ENCODE measurements at places on chromosomes 6 and 20.

DNA sequence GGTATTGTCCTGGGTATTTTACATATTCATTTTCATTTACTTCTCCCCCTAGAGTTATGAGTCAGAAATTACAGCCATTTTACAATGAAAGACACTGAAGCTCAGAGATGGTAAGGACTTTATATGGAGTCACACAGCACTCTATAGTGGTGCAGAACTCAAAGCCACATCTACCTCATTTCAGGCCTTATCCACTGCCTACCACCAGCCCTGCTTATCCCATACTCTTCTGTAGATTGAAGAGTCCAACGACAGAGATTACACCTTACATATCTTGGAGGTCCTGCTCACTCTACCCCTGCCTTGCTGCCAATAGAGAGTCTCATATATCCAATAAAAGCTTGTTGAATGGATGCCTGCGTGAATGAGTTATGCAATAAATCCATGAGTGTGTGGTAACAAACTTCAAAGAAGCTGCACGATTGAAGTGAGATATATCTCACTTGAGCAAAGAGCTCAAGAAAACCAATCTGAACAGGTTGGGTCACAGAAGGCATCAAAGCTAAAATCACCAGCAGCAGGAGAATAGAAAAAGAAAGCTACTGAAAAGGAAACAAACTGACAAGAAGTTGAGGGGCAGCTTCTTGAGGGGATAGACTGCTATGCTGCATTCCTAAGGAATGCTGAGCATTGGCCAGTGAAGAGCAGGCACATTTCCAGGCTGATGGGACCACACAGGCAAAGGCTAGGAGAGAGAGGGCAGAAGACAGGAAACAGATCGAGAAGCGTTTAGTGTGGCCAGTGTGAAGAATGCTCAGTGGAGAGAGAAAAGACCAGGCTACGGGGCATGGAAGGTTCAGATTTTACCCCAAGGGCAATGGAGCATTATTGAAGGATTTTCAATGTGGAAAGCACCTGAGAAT, 585.6 kb downstream of the DHX35 start:
- no peak for DNase-seq

GRCh38 chr6:47452899-47453298, 24.7 kb upstream of the CD2AP start:
- no peak for DNase-seq

DNA sequence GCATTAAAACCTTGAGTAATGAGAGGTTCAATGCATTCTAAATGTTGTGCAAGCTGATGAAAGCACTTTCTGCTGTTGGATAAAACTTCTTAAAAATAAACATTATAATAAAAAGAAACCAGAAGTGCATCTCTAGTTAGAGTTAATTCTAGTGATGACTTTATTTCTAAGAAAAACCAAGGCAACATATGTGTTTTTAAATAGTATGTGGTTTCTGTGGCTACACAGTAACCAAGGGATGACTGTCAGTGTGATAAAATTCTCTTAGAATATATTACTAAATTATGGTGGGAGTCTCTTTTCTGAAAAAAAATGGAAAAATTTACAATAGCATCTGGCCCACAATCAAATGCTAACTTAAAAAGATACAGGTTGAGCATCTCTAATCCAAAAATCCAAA, 117.0 kb downstream of the ME1 start:
- no peak for DNase-seq

- DNase-seq: no peak
These were observed 11.7 kb downstream of the VNN2 start for GRCh38 chr6:132746048-132746447.

GRCh38 chr6:27642744-27643456, 170.0 kb upstream of the ZNF184 start:
- DNase-seq: no peak

GRCh38 chr6:84581494-84582259, 182.7 kb downstream of the TBX18 start:
- no peak for DNase-seq

- DNase-seq: no peak
These were observed 146.9 kb downstream of the FOXC1 start for GRCh38 chr6:1756472-1757129.

- no peak for DNase-seq
These were observed 257.6 kb upstream of the THEMIS start for GRCh38 chr6:128158496-128158895.

- peak; percentile 36 for DNase-seq
These were observed 7.4 kb upstream of the SLC12A5 start for GRCh38 chr20:46021361-46022359.

DNA sequence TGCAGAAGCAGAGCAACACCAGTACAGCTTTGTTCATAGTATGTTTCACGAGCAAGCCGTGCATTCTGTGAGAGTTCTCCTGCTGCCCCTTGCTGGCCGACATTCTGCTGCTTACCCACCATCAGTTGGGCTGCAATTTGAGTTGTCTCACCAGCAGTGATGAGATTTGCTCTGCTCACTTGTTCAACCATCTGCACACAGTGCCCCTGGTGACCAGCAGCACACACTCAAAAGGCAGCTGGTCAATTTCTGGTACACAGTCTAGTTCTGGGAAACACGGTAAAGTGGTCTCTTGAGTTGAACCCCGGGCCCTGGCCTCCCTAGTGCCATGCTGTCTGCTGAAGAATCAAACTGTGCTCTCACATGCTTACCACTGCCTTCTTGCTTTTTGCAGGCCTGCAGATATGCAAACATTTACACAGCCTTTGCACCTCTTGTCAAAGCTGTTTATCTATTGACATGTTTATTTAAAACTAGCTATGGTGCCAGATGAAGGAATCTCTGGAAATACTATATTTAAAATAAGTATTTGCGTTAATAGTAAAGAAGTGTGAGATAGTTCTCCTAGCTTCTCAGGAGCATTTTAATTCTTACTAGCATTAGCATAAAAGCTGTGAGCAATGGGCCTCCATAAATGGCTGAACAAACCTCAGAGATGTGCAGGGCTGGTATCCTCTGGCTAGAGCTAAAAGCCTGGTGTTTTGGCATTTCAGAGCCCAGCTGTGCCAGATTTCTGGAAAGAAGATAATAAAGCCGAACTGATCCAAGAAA, 234.3 kb downstream of the ARHGAP18 start:
- no peak for DNase-seq

- no peak for DNase-seq
These were observed 344.3 kb downstream of the PREX1 start for GRCh38 chr20:48483334-48484066.

- no peak for DNase-seq
These were observed 31.1 kb downstream of the PHACTR2 start for GRCh38 chr6:143708889-143709288.

DNA sequence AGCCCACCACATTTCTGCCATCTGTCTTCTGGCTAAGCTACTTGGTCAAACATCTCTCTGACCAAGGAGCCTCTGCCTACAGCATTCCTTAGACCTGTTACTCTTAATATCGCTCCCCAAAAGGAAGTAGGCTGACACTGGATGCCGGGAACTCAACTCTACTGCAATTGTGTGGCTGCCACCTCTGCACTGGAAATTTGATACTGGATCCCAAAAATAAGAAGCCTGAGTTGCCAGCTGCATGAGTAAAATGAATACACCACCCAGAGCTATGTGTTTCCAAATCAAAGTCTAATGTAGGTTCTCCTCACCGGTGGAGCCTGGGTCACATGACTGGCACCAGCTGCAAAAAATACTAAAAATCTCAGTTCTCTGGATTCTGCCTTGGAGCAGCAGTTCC, 36.9 kb downstream of the UNC5CL start:
- no peak for DNase-seq

- DNase-seq: peak; percentile 85
These were observed 150.8 kb downstream of the ZMYND8 start for GRCh38 chr20:47205577-47206123.

DNA sequence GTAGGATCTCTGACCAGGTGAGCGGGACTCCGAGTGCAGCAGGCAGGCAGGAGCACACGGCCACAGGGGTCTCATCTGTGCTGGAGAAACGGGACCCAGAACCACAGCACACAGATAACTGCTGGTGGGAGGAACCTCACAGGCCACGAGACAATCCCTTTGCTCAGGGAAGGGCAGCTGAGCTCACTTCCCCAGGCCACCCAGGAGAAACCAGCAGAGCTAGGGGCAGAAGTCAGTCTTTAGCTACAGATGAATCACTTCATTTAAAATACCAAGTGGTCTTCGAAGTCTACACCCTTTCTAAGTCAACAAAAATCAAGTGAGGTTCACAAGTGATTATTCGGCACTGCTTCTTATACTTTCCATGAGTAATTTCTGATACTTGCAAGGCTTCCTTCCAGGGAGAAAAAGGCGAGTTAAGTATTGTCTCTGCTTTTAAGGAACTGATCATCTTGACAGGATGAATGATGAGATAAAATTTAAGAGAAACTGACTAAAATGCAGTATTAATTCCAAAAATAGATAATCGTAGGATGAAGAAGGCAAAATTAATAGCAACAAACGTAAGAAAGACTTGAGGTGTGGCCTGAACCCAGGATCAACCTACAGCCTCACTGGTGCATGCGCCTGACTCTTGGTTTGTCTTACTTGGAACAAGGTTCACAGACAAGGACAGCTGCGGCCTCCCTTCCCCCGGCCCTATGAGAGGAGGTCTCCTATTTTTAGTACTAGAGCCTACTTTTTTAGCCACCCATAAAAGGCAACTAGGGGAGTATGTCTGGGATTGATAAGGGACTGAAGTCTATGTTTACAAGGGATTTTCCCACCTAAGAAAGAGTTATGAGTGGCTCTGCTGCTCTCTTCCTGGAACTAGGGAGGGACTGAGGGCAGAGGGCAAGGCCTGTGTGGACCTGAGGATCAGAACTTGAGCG, 233.6 kb downstream of the TTLL2 start:
- no peak for DNase-seq

DNA sequence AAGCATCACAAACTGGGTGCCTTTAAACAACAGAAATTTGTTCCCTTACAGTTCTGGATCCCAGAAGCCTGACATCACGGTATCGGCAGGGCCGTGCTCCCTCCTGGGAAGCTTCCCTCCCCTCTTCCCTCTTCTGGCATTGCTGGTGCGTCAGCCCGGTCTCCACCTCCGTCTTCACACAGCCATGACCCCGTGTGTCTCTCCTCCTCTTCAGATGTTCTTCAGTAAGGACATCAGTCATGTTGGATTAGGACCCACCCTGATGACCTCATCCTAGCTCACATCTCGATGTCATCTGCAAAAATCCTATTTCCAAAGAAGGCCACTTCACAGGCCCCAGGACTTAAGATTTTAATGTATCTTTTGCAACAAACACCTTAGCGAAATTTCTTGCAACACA, 38.4 kb upstream of the TBXT start:
- no peak for DNase-seq

DNA sequence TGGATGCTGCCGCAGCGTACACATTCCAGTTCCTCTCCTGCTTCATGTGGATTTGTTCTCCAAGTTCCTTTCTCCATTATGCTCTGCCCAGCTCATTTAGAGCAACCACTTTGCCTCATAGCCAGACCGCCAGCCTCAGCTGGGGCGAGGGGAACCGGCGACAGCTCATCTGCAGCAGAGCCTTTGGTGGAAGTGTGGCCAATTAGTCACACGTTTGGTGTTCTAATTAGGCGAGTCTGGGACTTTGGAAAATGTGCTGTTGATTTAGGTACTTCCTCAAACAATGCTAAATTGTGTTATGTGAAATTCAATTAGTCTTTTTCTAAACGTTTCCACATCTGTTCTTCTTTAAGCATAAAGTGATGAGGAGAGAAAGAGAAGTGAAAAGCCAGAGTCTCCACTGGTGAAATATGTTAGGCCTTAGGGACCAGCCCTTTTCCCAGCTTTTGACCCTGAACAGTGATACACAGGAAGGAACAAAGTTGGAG, 217.9 kb downstream of the TBX18 start:
- DNase-seq: peak; percentile 33
